Activated CD8-positive, alpha-beta memory T cell treated with anti-CD3 and anti-CD28 coated beads for 1 hour (primary cell): ENCODE measurements at places on chromosomes 5 and 9.

DNA sequence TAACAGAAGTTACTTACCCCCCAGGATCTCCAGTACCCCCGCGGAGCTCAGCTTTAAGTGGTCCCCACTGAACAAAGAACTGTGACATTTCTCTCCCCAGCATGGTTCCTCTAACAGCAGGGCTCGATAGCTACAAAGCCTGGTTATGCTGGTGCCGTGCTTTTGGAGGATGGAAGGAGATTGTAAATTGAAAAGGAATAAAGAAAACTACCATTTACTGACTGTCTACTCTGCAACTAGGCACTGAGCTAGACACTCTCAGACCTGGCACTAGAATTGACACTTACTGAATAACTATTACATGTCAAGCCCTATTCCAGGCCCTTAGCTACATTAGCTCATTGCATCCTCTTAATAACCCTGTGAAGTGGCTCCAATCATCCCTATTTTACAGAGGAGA is 145.3 kb downstream of the TTLL11 start:
- DNase-seq = no peak

- DNase-seq = no peak
Measured at GRCh38 chr5:152824316-152824715, 419.2 kb upstream of the NMUR2 start.

- no peak for DNase-seq
Measured at GRCh38 chr9:101388507-101388993, 3.7 kb upstream of the BAAT start.

DNA sequence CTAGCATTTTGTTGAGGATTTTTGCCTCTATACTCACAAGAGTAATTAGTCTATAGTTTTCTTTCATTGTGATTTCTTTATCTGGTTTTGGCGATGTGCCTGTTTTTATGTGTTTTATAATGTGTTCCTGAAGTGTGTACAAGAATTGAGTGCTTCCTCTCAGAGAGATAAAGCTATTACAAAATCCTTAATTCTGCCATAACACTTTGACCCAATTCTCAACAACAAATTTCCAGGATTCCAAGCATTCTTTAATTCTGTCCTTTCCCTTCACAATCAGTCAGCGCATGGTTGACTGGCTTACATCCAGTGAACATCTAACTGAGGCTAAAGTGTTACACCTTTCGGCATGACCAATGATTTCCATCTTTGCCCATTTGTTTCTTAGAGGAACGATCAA is 282.9 kb upstream of the MVB12B start:
- DNase-seq = no peak

DNA sequence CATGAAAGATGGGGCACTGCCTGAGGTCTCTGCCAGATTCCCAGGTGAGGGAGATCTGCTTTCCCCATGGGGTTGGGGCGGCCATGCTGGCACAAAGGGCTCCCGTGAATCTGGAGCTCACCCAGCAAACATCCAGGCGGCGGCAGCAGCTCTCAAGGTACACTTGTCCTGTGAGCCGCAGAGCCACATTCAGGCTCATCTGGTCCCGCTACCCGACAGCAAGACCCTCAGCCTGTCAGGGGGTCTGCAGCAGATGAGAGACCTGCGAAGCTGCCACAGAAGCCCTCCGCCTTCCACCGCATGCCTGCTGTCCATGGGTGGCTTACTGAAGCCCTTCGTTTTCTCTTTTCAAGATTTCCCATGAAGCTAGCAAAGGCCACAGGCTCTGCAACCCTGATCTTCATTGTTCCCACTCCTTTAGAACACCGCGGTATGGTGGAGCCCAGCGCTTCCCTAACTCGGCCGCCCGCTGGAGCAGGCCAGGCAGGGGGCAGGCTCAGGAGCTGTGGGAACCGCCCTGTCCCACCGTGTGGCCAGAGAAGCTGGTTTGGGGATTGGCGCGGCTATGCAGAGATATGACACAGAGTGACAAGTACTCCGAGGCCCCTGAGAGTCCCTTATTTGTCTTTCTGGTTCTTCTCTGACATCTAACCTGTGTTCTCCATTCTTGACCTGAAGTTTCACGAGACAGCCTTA is 8.8 kb downstream of the LRRC14B start:
- no peak for DNase-seq

DNA sequence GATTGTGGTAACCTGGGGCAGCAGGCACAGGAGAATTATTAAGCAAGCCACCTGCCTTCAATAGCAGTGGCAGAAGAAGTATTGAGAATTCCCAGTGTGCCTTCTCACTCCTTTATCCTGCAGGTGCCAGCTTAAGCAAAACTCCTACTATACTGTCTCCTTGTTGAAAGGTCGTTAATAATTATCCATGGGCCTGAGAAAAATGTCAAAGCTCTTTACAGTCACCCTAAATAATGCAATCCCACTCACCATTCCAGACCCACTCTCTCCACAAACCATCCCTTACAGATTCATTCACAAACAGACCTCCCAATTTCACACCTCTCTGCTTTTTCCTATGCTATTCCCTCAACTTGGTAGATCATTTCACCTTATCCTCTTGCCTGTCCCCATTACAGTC is 161.5 kb upstream of the TRIM32 start:
- DNase-seq = no peak

DNA sequence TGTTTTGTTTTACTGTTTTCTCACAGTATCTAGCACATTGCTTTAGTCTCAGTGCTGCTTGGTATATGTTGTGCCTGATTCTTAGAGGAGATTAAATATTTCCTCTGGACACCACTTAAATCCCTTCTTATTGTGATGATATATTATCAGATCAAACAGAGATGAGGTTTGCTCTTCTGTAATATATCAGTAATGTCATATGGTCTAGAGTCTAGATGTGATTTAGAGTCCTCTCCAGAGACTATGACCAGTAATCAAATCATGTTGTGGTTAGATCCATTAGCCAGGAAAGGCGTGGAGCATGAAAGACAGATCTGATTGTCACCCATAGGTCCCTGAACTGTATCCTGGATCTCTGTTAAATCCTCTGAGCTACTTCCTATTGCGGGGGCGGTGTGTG is 24.4 kb downstream of the CAMK4 start:
- no peak for DNase-seq

DNA sequence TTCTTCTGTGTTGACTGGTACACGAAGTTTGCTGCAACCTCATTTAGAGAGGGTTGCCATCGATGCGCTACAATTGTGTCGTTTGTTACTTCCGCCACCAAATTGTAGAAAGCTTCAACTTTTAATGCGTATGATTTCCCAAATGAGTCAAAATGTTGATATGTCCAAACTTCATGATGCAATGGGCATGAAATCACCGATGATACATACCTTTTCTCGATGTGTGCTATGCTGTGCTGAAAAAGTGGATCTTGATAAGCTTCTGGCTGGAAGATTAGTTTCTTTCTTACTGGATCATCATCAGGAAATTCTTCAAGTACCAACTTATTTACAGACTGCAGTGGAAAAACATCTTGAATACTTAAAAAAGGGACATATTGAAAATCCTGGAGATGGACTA is 65.7 kb downstream of the TMEM38B start:
- DNase-seq = no peak

- no peak for DNase-seq
Measured at GRCh38 chr5:1657161-1657741, 133.5 kb upstream of the LPCAT1 start.

DNA sequence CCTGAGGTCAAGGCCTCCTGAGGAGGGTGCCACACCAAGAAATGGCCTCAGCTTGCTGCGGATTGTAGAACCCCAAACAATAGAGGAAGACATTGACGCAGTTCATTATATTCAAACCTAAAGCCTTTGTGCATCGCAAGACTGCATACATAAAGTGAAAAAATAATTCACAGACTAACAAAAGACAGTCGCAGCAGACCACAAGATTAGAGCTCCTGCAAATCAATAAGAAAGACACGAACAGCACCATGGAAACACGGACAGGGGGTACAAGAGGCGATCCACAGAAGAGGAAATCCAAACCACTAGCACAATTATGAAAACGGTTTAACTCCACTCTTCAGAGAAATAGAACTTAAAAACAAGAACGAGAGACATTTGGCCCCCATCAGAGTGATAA is 10.0 kb upstream of the TCOF1 start:
- DNase-seq = no peak

GRCh38 chr9:134605966-134606357 is 35.6 kb upstream of the COL5A1 start:
- DNase-seq = no peak

DNA sequence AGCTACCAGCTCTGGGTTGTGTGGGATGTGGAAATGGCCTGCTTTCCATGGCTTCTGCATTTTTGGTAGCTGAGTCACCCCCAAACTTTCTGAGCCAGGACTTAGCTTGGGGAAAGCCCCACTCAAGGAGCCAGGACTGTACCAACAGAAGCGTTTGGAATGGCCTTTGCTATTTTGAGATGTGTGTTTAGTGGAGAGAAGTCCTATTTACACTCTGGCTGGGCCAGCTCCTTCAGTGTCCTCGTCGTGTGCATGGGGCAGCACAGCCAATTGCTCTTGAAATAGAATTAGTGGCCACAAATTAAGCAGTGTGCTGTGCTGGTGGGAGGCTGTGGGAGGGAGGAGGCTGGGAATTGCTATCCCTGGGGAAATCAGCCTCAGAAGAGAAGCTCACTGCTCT is 51.6 kb downstream of the ENTREP1 start:
- no peak for DNase-seq

- no peak for DNase-seq
Measured at GRCh38 chr9:112700085-112700484, 17.8 kb downstream of the INIP start.

- DNase-seq = no peak
Measured at GRCh38 chr5:87170799-87171198, 96.9 kb upstream of the RASA1 start.

GRCh38 chr9:106981396-106982287 is 118.7 kb downstream of the ZNF462 start:
- DNase-seq = no peak

DNA sequence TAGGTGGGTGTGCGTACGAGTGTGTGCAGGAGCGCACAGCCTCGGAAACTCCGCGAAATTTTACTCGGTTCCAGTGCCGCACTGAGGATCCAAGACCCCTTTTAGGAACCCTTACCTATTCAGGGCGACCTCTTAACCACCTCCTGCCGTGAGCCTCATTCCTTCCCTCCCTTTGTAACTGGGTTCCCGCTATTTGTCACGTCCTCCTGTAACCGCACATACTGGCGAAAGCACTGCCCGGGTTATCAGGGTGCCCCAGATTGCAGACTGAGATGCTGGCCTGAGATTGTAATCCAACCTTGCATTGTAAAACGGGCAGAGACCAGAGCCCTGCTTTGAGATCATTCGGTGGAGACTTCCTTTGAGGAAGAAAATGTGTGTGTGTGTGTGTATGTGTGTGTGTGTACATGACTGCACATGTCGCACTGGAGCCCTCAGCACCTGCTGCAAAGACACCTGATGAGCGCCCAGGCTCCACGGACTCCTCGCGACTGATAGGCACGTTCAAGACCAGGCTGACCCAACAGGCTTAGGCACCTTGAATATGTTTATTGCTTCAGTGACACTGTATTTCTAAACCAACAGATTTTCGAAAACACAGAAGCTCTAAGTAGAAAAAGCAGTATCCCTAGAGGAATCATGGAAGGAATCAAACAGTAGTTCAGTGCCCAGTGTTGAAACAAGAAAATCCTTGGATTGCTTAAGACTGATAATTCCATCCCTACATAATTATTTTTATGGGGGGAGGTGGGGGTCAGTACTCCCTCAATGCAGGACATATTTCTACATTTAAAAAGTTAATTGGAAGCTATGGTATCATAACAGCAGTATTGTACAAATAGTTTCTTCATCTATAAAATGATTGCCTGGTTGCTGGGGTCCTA is 86.5 kb upstream of the TNFAIP8 start:
- no peak for DNase-seq

GRCh38 chr9:126681336-126681735 is 67.6 kb downstream of the LMX1B start:
- no peak for DNase-seq

DNA sequence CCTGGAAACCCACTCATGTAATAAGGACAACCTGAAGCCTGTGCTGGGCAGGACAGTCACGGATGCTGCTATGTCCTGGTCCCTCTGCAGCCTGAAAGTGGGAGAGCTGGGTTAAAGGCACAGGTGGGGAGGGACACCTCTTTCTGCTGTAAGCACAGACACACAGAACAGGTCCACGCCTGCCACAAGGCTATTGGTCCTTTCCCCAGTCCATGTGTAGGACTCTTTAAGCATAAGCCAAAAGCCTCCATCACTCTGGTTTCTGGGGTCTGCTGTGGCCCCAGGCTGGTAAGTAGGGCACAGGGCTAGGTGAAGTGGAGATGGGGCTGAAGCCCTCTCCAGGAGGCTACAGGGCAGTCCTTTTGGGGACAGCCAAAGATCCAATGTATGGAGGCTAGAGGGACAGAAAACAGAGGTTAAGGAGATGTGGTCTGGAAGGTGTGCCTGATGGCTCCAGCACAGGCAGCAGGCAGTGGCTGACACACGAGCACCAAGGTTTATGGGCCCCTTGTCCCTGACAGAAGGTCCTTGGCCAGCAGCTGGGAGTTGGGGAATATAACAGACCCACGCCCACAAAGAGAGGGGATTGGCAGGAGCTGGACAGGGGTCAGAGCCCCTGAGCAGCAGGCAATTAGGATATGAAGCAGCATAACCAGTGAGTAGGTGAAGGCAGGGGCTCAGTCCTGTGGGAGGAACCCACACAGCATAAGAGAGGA is 203.6 kb upstream of the MVB12B start:
- no peak for DNase-seq

- no peak for DNase-seq
Measured at GRCh38 chr5:30804739-30805505, 388.6 kb upstream of the CDH6 start.

GRCh38 chr9:114177423-114178064 is 22.2 kb downstream of the COL27A1 start:
- no peak for DNase-seq

DNA sequence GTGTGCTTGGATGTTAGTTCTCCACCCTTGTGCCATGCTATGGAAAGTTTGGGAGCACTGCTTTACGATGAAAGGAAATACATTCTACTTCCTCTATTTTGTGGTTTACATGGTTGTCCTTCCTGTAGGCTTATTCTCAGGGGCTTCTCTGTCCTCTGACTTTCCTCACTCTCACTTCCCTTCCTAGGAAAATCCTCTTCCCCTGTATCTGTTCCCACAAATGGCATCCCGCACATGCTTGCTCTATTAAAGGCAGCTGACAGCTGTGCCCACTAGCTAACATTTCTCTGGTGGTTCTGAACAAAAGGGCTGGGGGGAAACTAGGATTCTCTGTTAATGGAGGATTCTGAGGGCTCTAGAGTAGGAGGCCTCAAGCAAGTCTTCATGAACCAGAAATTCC is 52.4 kb downstream of the FAM170A start:
- DNase-seq = no peak

GRCh38 chr5:51859624-51860023 is 476.4 kb downstream of the ISL1 start:
- no peak for DNase-seq
